ENCODE measurements at places on chromosomes 7 and 10. TPM values are rescaled to one million over a fixed set of nuclear protein-coding genes. Genes with fewer than 3 reads are reported as not detected.

- DNase-seq, result no peak
These were observed 7.6 kb upstream of the PDZD8 start for GRCh38 chr10:117382861-117383260.

GRCh38 chr7:131949659-131950058, 393.2 kb upstream of the PODXL start:
- no peak for DNase-seq

- no peak for DNase-seq
These were observed 95.0 kb downstream of the CDCA7L start for GRCh38 chr7:21850531-21851285.

DNA sequence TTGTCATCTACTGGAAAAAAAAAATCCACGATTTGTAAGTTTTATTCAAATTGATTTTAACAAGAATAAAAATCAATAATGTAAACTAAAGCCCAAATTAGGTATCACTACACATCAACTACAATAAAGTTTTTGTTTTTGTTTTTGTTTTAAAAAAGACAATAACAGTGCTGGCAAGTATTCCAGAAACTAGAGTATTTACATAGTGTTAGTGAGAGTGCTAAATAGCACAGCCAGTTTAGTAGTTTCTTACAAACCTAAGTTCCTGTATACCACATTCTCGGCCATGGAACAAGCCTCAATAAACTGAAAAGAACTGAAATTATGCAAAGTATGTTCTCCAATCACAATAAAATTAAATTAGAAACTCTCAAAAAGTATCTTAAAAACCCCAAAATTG, 8.1 kb downstream of the ARHGAP12 start:
- no peak for DNase-seq

- no peak for DNase-seq
These were observed 31.4 kb downstream of the C10orf90 start for GRCh38 chr10:126639084-126639483.

- no peak for DNase-seq
These were observed 76.8 kb upstream of the LRRN3 start for GRCh38 chr7:111014079-111014478.

DNA sequence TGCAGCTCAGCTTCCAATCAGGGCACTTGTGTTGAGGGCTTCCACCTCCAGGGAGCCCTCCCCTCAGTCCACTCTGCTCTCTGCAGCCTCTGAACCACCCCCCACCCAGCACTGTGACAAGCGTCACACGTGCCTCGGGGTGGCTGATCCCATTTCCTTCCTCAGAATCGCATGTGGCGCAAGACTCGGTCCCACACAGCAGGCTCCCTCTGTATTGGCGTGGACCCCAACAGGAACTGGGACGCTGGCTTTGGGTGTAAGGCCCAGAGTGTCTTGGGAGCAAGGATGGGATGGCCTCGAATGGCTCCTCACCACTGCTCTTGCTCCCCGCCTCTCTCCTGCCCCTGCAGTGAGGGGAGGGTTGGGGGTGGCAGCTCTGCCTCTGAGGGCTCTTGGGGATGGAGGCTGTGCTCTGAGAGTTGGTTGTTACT, 4.1 kb downstream of the CPA1 start:
- no peak for DNase-seq

DNA sequence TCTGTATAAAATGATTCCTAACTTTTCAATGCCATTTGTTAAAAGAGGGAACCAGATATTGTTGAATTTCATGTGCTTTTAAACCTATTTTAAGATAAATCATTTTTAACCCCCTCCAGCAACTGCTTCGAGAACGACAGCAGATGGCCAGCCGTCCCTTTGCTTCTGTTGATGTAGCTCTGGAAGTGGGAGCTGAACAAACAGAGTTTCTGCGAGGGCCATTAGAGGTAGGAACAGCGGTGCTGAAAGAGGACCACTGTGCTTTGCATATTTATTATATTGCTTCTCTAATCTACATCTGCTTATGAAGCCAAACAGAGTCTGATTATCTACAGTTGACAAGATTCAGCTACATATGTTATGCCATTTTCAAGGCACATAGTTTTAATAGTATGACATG, 545.9 kb downstream of the GFRA1 start:
- DNase-seq, result no peak

DNA sequence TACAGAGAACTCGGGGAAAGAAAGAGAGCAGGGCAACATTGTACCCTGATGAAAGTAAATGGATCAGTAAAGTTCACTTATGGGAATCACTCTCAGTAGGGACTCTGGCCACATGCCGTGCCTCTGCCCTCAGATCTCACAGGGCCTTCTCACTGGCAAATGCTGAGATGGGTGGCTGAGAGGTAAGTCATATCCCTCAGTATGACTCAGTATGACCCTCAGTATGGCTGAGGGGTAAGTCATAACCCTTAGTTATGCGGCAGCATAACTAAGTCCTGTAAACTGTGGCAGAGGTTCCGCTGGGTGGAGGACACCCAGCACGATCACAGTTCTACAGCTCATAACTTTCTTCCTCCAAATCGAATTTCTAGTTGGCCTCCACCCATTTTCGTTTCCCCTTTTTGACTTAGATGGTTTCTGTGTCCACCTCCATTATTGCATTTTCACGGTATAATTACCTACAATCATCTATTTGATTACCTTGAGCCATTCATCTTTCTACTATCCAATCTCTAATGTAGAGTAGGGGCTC, 26.5 kb upstream of the WNT16 start:
- DNase-seq, result no peak

DNA sequence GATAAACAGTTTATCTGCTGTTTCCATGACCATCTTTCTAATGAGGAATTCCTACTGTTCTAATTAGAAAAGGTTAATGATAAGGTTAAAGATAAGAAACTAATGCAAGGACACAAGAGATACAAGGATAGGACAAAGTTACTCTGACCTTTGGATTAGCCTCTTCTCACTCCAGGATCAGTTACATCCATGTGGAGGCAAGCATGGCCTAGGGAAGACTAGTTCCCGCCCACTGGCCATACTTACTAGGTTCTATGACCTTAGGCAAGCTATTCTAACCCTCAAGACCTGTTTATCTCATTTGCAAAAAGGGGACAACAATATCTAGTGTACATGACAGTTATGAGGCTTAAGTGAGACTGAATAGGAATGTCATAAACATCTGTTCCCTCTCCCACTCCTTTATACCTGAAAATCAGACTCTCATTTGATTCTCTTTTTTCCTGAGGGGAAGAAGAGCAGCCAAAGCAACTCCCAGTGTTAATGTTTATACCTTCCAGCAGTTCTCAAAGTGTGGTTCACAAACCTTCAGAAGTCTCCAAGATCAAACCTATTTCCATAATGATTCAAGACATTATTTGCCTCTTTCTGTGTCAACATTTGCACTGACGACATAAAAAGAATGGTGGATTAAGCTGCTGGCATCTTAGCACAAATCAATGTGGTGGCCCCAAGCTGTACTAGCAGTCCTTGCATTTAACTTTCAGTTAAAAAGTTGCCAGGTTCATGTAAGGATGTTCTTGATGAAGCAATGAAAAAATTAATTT, 72.0 kb downstream of the SRPK2 start:
- DNase-seq, result no peak

- no peak for DNase-seq
These were observed 6.6 kb upstream of the TARP start for GRCh38 chr7:38280000-38280399.

DNA sequence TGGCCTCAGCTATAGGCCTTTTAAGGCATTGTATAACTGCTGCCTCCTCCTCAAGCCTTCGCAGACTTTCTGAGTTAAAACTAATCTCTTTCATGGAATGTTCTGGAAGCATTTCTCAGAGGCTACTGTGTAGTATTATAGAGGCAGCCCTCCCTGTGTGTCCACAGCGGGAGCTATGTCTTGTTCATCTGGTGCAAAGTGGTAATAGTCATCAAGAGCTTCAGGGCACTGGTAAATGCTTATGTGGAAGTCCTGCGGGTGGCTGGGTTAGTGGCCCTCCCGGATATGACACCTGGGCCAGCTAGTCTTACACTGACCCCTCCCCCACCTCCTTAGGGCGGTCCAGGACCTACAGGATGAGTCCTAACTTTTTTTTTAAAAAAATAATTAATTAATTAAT, 2.2 kb upstream of the ABHD11 start:
- no peak for DNase-seq

DNA sequence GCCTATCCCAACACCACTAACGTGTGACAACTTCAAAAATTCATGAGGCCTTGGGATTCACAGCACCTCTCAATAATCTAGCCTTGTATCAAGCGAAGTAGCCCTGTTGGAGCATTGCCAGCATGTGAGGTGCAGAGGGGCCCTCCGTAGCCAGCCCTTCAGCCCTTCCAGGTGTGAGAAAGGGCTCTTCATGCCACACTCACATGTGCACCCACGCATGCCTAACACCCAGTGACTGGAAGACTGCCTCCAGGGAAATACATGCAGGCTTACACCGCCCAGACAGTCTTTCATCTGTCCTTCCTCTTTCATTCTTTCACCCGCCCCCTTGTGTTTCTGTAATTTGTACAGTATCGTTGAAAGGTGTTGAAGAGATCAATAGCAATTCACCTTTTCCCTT, 26.1 kb downstream of the LRRC4 start:
- DNase-seq, result no peak

DNA sequence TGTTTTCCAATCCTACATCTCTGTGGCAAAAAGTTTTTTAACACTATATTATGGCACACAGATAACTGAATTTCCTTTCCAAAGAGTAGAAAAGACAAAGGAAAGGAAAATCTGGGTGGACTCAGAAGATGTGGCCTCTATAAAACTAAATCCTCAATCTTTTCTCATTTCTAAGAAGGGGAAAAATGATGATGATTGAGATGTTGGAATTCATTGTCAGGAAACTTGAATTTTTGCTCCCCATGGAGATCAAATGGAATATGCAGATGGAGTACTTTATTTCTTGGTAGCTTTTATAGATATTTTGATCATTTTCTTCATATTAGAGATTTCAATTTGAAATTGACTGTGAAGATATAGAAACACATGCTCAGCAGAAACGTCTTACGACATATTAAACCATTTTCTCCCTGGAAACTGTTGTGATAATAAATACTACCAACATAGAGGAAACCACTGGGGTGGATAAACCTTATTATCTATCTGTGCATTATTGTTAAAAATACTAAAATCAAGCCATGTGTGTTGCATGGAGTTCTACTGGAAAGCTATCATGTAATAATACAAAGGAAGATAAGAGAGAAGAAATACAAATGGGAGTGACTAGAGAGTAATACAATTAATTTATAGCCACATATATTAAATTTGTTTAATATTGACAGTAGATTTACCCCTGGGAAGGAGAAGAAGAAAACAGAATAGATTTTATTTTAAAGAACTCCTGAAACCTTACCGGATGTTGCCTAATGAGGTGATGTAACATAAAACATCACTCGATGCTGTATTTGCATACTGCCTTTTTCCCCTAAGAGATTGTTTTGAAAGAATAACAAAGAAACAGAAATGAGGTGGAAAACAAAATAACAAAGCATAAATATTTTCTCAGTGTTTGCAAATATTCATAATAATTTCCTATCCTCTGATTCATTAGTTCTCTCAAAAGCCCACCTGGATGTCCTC, 931.2 kb upstream of the C7orf33 start:
- no peak for DNase-seq

GRCh38 chr10:104209575-104210198, 22.5 kb downstream of the CFAP43 start:
- no peak for DNase-seq

DNA sequence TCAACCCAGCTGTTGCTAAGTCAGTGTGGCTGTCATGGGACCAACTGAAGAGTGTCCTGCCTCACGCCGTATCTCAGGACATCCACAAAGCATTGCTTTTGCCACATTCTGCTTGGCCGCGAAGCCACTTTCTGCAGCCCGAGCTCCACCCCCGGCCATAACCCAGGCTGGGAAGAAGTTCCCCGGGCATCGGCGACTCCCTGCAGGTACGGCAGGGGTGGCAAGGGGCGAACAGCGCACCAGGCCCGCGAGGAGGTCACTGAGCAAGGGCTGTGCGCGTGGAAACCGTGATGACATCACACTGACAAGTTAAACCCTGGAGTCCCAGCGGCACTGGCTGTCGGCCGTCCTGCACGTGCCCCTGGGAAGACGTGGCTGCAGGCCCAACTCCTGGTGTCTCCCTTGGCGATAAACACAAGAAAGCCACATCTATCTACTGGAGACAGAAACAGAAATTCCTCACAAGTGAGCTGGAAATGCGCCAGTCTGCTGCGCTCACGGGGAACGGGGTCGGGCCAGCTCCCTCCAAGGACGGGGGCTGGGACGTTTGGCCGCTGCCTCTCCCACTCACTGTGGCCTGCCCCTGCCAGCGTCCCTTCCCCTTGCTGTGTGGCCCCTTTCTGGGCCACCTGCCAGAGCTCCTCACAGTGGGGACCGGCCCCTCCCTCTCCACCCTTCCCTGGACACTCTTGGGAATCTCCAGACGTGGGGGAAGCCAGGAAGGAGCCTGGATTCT, 326.3 kb downstream of the DNAJB6 start:
- no peak for DNase-seq

DNA sequence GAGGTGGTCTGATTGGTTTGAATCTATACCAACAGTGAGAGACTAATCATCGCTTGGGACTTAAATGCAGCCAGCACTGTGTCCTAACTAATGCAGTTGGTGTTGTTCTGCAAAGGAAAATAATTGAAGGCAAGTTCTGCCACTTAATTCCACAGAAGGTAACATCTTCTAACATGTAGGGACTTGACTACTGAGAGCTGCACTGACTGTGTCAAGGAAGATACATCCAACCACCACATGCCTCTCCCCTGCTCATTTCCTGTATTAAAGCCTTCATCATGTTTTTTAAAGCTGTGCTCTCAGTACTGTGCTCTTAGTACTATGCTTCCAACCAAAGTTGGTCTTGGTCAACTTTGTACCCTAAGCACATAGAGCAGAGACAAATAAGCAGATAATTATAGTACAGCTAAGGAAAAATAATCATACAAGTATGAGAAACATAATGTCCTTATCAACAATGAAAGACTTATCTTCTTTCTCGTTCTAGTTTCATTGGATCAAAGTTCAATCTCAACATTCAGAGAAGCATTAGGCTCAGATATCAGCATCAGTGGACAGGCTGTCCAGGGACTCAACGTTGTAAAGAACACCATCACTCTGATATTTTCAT, 2.8 kb upstream of the CYP3A4 start:
- no peak for DNase-seq

GRCh38 chr10:99435986-99436638, 5.7 kb upstream of the GOT1 start:
- DNase-seq, result no peak

Gene SLC29A3
- total RNA-seq, result 5.9 TPM

Gene EN2
- total RNA-seq, result not detected

Gene TFPI2
- total RNA-seq, result 23.7 TPM

Gene ZNF736
- total RNA-seq, result 17.1 TPM

Gene IL6
- total RNA-seq, result 15.7 TPM

Gene VWC2
- 0.14 TPM for total RNA-seq

Gene COPG2
- total RNA-seq, result 8.8 TPM

Gene H2BK1
- total RNA-seq, result not detected

Gene CPA2
- not detected for total RNA-seq

Gene TMEM236
- total RNA-seq, result 2.0 TPM

Measured in thoracic aorta (tissue), 2 donors.